Brain (organoid and tissue), 16 donors: ENCODE measurements at places on chromosomes 5 and 9.

GRCh38 chr5:38265546-38266179 lies 7.3 kb downstream of the EGFLAM start:
- peak; percentile 82 for DNase-seq

DNA sequence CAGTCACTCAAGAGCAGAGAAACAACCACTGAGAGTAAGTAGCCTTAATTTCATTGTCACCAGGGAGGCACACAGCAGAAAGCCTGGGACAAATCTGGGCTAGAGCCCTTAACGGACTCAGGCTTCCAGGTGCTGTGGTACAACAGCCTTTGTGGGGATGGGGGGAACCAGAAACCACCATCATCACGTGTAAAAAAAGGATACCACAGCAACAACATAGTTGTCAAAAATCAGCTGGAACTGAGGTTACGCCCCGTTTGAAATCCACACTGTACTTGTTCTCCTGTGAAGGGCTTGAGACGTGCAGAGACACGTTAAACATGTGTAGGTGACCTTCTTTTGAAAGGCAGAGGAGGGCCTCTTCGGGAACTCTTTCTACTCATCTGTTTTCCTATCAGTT lies 16.6 kb upstream of the PLPP1 start:
- DNase-seq: no peak

DNA sequence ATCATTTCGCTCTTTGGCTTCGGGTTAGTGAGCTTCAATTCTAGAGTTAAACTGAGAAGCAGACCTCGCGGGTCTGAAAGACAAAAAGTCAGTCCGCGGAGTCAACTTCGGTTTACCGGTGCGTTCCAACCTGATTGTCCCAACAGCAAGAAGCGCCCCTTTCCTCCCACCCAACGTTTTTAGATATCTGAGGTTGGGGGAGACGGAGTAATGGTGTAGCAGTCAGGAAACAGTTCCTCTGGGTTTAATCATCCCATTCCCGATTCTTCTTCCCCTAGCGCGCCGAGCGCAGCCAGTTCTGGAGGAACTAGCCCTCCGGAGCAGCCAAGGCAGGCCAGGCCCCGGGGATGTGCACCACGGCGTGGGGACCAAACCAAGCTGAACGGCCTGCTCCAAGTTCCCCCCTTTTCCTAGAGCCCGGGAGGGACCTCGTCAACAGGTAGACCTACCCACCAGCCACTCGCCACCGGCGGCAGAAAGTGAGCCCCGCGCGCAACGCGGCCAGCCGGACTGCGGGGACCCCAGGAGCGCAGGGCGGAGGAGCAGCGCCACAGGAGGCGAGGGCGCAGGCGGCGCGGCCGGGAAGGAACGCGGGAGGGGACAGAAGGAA lies 622 bp upstream of the ISL1 start:
- peak; percentile 47 for DNase-seq

- DNase-seq: peak; percentile 63
Measured at GRCh38 chr9:15509931-15510788, 610 bp downstream of the PSIP1 start.

- no peak for DNase-seq
Measured at GRCh38 chr9:129888293-129889121, 53.2 kb downstream of the USP20 start.

DNA sequence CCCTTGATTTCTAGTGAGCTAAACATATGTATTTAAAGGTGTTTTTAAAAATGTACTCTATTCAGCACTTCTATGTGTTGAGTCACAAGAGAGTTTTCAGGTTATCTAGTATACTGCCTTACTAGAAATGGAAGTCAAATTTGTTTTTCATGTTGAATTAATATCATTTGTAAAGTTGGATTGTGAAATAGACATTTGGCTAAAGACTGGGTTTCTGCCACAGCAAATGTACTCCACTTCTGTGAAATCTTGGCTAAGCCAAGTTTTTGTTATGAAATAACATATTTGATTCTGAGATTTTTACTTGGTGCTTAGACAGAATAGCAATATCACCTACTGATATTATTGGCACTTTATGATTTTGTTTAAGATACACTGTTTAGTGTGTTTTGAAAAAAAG lies 106.0 kb downstream of the CWC27 start:
- no peak for DNase-seq

DNA sequence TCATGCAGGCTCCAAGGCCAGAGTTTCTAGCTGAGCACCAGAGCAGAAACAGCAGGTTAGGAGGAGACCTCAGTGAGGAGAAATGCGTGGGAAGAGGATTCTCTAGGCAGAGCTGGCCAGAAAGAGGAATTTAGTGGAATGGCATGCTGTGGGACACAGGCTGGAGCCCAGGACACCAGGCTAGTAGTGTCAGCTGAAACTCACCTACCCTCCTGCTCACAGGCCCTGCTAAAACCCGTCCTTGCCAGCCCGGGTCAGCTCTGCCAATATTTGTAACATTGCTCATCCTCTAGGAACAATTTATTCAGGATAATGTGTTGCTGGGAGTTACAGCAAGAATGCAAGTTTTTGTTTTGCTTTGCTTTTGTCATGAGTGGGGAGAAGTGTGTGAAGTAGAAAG lies 40.2 kb upstream of the AGXT2 start:
- DNase-seq: no peak

DNA sequence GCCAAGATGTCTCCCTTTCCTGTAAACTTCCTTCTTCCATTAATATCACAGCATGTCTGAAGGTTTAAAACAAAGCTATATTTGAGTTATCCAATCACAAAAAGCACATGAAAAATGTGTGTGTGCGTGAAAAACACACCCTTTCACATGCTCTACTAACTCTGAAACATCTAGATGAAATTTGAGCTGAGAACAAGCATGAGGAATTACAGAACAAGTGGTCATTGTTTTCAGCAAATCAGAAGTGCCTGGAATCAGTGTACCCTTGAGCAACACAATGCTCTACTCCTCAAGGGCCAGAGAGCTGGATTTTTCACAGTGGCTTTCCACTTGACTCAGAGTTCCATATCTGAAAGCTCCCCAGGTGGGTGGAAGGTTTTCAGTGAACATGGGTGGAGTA lies 255.9 kb downstream of the PSAT1 start:
- no peak for DNase-seq

GRCh38 chr9:129762985-129763926 lies 10.4 kb upstream of the PTGES start:
- no peak for DNase-seq

DNA sequence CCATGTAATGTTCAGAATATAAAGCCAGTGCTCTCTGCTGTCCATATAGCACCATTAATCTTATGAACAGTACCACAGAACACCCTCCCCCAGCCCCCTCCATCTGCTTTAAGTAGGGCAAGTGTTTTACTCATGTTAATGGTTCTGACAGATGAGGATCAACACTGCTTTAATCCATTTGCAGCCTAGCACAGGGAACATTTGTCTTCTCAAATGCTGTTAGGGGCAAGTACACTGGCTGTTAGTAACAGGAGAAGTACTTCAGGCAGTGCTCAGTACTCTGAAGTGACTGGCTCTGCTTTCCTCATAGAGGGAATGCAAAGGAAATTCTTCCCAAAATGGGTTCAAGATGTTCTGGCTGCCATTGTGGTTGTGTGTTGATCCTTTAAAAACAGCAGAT lies 202.6 kb downstream of the DCP2 start:
- no peak for DNase-seq

DNA sequence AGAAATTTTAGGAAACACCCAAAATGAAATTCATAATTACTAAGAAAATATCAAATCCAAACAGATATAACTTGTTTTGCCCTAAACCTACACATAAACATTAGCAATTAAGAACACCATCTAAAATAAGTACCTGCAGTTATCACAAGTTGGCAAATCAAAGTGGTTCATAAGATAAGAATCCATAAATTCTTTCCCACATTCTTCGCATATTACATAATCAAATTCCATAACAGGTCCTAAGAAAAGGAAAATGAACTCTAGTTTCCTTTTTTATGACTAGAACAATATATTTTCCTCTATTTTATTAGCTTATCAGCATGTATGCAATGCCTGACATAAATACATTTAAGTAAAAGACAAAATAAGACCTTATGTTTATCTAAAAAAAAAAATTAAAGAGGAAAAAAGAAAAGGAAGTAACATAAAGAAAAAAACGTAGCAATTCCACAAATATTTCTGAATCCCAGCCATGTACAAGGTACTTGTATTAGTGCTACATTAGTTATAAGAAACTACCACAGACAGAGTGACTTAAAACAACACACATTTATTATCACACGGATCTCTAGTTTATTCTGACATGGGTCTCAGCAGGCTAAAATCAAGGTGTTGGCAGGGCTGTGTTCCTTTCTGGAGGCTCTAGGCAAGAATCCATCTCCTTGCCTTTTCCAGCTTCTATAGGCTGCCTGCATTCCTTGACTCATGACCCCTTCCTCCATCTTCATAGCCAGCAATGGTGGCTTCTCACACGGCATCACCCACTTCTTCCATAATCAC lies 7.5 kb downstream of the XPA start:
- DNase-seq: no peak

- DNase-seq: peak; percentile 14
Measured at GRCh38 chr9:95572381-95573151, 55.8 kb upstream of the PTCH1 start.

DNA sequence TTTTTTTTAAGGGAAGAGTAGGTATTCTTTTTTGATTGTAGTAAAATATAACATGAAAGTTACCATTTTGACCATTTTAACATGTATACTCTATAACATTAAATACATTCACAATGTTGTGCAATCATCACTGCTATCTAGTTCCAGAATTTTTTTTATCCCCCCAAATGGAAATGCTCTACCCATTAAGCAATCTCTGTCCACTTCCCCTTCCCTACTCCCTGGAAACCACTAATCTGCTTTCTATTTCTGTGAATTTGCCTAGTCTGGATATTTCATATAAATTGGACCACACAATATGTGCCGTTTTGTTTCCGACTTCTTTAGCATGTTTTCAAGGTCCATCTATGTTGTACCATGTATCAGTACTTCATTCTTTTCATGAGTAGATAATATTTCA lies 429.5 kb downstream of the TLE1 start:
- no peak for DNase-seq

- DNase-seq: no peak
Measured at GRCh38 chr9:126000256-126000655, 253.1 kb downstream of the PBX3 start.

DNA sequence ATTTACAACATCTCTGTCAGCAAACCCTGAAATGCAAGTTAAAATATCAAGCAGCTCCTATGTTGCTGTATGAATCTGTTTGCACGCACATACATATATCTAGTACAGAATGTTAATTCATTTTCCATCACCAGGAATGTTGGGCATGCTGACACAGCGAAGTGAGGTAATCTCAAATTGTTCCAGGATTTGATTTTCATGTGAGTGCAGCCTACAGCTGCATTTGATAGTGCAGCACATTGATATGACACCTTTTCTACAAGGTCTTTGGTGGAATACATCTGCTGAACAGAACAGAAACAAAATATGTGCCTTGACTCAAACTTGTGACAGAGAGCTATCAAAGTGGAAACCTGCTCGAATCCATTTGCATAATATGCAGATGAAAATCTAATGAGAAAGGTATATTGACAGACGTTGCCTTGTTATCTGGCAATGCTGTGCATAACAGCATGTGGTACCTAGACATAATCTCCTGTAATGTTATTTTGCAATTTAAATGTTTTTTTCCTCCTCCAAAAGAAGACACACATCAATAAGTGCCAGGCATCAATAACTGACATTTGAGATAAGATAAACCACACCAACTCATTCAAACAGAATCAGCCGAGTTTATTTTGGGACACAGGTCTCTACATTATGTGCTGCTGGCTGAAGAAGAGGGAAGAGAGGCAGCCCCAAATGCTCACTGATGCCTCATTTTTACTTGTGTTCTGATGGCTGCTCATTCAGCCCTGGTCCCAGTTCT lies 512.2 kb downstream of the ZNF608 start:
- peak; percentile 34 for DNase-seq

GRCh38 chr5:128572051-128572929 lies 34.2 kb upstream of the FBN2 start:
- DNase-seq: no peak

GRCh38 chr5:95870105-95870672 lies 47.7 kb upstream of the GLRX start:
- no peak for DNase-seq

DNA sequence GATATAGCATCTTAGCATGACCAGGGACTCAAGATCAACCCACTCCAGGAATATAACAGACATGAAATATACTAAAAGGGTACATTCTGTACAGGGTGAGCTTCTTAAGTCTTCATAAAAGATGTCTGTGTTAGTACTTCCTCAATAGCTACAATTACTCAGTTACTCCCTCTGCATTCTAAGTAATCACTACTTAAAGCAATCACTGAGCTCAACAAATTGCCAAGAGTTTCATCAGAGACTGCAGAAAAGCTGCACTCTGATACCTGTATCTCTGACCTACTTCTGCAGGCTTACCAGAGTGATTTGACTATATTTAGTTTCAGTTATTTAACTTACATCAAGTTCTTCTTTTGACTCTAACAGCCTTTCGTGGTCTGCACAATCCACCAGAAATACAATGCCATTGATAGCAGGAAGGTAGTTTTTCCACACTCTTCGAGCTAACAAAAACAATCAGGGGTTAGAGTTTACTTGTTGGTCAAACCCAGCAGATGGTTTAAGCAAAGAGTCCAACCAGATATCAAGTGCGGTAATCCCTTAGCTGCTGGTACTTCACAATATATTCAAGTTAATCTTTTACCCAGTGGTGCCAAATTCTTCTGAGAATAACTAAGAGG lies 23.3 kb downstream of the SAR1B start:
- no peak for DNase-seq

- DNase-seq: no peak
Measured at GRCh38 chr5:153222936-153223335, 267.5 kb upstream of the GRIA1 start.

GRCh38 chr5:956941-957747 lies 51.5 kb upstream of the NKD2 start:
- DNase-seq: peak; percentile 52

- no peak for DNase-seq
Measured at GRCh38 chr9:125361837-125362531, 100.4 kb downstream of the GAPVD1 start.

DNA sequence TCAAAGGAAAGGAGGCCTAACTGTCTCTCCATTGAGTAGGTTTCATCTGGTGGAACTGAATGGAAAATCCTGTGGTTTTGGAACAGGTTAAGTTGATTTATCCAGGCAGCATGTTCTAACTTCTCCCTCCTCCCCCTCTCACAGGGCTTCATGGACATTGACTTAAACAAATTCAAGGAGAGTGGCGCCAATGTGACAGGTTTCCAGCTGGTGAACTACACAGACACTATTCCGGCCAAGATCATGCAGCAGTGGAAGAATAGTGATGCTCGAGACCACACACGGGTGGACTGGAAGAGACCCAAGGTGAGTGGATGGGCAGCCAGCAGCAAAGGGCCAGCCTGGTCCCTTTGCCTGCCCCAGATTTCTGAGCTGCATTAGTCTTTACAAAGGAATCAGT lies 183.9 kb downstream of the GRIA1 start:
- DNase-seq: no peak
